ENCODE measurements at places on chromosomes 6 and 20.
A peak's percentile ranks its signal among the peaks of the same experiment; 100 is the strongest.

DNA sequence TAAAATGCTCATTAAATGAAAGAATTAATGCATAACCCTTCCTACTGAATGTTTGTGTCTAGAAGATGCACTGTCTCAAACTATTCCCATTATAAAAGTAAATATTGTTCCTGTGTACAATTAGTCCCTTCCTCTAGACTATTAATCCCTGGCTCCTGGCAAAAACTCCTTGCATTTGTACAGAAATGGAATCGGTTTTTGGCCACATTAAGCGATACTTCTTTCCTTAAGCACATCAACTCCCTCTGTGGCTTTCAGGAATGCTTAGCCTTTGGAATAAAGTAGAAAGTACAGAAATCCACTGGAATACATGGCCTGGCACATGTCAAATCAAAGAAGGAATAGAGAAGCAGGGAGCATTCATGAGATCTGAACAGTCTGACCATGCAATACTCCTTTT lies 179.8 kb downstream of the GMPR start:
- no peak for DNase-seq

DNA sequence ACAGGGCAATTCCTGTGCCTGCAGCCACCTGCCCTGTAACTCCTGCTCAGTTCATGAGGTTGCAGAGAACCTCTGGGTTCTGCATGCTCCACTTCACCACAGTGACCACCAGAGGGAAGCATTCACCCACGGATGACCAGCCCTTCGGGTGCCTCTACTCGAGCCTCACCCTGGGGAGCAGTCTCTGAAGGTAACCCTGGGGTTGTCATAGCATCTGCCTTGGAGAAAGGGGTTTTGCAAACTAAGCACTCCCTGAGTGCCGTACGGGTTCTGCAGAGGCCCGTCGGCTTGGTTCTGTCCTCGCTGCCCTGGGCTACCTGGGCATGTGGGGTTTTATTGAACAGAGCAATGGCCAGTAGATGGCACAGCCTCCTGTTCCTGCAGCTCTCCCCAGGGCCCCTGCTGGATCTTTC lies 10.2 kb upstream of the CST5 start:
- peak; percentile 24 for DNase-seq

DNA sequence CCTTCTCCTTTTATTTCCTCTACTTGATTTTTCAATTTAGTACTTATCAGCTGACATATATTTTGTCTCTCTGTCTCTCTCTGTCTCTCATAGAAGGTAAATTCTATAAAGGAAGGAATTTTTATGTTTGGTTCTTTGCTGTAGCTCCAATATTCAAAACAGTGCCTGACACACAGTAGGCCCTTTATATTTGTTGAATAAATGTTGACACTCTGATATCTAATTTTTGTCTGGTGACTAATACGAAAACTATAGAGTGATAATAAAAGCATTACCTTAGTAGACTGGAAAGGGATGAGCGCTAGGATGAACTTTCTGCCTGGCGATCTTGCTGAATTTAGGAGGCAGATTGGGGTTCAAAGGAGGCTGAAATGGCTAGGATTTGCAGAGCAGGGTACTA lies 42.8 kb downstream of the PTPN1 start:
- no peak for DNase-seq

GRCh38 chr6:25458485-25458884 lies 179.3 kb downstream of the CARMIL1 start:
- no peak for DNase-seq

Measured in G401 (cell line).